ENCODE measurements at places on chromosomes 3 and 15.

- DNase-seq: no peak
These were observed 277.3 kb upstream of the NR2F2 start for GRCh38 chr15:96053031-96053780.

DNA sequence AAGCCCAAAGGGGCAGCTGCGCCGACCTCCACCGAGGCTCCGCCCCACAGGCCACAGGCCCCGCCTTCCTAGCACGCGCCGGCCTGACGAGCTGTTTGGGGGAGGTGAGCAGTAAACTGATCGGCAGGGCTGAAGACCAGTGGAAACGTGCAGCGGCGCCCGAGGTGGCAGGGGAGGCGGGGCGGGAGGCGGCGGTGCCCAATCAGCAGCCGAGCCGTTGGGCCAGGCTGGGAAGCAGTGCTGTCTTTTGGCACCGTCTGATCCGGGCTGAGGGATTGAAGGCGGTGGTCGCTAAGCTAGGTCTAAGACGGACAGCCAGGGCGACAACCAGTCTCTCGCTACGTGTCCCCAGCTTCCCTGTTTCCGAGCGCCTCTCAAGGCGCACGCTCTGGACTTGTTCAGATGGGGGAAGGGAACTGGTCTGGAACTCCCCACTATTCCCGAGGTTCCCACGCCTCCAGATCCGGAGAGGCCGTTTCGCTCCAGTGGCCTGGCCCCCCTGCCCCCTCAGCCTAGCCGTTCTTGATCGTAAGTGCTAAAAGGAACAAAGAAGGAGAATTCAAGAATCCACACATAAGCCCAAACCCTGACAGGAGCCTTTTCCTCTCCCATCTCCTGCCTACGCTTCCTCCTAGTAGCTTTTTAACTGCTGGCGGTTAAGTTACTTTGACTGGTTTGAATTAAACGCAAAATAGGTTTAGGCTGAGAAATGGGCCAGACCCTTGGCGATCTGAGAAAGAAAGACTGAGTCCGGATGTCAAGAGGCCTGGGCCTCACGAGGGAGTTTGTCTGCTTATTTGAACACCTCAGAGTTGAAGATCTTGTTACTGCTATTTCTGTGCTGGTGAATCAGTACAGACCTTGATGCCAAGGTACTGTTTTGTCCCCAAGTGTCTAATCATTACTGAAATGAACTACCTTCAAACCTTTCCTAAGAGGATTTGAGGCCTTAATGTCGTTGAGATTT, at the start of gene FMN1:
Gene FMN1 (minus strand): TSS at position 11 of the 967 bp plus-strand sequence. CDS start 39,800 bp downstream, outside the sequence.
- DNase-seq: peak; percentile 91

GRCh38 chr3:7397097-7397496, 536.2 kb downstream of the GRM7 start:
- no peak for DNase-seq

DNA sequence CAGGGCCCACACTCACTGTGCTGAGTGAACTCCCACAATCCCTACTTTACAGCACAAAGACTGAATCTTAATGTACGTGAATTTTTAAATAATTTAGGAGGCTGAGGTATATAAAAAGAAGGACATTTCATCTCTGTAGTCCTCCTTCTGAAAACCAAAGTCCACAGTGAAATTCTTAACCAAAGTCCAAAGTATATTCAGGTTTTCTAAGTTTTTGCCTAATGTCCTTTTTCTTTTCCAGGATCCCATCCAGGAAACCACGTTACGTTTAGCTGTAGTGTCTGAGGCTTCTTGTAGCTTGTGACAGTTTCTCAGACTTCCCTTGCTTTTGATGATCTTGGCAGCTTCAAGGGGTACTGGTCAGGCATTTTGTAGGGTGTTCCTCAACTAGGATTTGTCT, 44.5 kb downstream of the SCAP start:
- no peak for DNase-seq

- DNase-seq: no peak
These were observed 35.4 kb downstream of the SV2B start for GRCh38 chr15:91135201-91136130.

DNA sequence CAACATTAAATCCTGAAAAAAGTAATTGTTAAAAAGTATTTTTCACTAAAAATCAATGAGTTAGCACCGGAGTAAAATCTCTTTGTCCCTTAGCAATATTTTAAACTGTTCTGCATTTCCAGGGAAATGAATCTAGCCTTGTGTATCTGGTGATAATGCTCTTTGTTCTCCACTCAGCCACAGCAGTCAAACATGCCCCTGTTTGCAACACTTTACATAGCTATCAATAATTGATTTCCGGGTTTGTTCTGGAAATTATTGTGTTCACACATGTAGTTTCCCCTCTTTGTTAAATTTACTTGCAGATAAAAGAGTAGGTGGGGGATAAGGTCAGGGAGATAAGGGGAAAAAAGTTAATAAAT, 3.6 kb upstream of the A4GNT start:
- DNase-seq: no peak

DNA sequence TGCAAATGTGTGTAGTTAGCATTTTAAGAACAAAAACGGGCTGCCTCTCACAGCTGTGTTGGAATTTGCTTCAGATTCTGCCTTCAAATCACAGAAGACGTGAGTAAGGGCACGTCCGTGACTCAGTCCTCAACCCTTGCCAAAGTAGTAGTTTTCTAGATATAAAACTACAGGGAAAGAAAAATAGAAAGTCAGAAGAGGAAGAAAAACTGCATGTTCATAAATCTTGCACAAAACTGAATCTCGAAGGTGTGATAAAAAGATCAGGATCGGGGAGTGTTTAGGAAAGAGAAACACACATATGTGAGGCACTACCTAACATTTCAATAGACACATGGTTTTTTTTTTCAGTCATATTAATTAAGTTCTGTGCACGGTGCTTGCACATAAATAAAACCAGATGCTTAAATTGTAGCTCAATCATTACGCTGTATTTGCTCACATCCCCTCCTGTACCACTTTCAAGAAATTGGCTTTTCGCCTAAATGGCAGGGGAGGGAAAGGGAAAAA, 71.7 kb downstream of the P3H2 start:
- no peak for DNase-seq

- DNase-seq: no peak
These were observed 317 bp upstream of the MESP2 start for GRCh38 chr15:89775815-89776214.

DNA sequence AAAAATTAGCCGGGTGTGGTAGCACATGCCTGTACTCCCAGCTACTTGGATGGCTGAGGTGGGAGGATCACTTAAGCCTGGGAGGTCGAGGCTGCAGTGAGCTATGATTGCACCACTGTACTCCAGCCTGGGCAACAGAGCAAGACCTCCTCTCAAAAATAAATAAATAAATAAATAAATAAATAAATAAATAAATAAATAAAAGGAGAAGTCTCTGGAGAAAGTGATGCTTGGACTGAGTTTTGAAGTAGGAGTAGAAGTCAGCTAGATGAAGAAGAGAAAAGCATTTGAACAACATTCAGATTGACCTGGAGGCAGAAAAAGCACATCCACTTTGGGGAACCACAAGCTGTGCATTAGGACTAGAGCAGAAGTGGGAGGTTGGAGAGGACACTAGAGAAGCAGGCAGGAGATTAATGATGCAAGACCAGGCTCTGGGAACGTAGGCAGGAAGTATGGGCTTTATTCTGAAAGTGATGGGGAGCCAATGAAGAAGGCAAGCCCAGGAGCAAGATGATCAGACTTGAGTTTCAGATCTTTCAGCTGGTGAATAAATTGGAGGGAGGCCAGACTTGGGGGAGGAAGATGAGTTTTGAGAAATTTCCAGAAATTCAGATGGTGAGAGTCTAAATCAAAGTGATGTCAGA, 48.7 kb downstream of the KLHL6 start:
- no peak for DNase-seq

DNA sequence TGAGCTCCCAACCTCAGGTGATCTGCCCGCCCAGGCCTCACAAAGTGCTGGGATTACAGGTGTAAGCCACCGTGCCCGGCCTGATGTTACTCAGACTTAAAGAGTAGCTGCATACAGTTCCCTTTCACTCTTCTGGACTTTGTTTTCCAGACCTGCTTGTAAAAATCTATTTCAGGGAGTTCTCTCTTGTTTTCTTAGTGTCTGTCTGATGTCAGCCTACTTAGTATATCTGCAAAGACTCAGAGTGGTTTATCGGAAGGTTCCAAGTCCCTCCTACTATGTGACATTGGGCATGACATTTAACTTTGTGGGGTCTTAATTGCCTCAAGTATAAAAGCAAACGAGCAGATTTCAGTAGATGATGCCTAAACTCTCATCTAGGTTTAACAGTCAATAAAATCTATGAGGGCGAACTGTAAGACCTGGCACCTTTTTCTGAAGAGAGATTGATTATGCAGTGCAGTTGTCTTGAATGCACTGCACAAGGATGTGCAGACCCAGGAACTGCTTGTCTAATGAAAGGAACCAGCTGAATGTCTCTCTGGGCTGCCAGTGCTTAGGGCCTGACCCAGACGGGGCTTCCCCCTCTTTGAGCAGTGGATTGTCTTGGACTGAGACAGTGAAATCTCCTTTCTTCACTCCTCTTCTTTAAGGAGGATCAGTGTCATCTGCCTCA, 301.4 kb downstream of the PTPRG start:
- DNase-seq: no peak

DNA sequence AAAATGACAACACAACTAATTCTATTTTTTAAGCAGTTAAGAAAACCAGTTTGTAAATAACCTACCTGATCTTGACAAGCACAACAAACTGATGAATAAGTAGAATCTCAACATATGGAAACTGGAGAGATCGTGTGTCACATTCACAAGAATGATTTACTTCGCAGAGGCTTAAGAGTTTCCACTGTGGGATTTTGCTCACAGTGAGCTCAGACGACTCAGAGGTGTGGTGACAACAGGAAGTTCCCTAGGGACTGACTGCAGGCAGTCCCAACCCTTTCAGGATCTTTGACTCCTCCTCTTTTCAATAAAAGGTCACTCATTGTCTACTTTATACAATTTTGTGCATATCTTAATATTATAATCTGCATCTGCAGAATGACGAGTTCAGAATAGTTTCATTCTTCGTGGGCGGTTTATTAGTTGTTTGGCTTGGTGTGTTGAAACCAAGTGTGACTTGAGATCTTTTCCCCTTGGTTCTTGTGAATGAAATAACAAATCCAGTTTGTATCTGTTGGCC, at the start of gene LIPH:
Gene LIPH (minus strand): TSS at position 231 of the 520 bp plus-strand sequence. CDS start 117 bp downstream, at position 114.
- no peak for DNase-seq

DNA sequence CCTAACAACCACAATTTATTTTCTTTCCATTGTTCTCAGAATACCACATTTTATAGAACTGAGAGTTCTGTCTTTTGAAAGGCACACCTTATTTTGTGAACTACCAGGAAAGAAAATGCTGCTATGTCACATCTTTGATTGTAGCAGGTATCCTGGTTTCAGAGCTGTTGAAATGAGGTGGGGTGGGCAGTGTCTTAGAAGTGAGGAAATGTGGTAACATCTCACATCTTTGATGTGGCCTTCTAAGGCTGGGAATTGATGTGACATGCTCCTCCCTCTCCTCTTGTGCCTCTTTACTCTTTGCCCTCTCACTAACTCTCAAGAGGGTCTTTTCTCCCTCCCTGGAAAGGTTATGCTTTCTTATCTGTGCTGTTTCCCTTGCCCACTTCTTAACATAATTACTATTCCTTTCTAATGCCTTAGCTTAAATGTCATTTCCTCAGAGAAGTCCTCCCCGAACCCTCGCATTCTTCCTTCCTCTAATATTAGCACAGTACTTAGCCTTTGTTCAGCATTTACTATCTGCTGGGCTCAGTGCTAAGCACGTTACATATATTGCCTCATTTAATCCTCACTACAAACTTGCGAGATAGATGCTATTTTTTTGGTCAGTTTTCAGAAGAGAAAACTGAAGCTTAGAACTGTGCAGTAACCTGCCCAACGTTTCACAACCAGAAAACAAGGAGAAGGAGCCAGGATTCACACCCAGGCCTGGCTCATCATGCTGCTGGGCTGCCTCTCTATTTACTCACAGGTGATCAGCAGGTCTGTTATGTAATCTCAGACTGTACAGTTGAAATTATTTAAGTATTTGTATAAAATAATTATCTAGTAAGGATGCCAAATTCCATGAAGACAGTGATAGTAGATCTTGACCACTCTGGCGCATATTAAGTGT, 24.0 kb upstream of the SPTSSB start:
- DNase-seq: no peak

- no peak for DNase-seq
These were observed 73.2 kb downstream of the BTLA start for GRCh38 chr3:112425858-112426750.

GRCh38 chr3:63333815-63334214, 55.7 kb downstream of the SYNPR start:
- no peak for DNase-seq

DNA sequence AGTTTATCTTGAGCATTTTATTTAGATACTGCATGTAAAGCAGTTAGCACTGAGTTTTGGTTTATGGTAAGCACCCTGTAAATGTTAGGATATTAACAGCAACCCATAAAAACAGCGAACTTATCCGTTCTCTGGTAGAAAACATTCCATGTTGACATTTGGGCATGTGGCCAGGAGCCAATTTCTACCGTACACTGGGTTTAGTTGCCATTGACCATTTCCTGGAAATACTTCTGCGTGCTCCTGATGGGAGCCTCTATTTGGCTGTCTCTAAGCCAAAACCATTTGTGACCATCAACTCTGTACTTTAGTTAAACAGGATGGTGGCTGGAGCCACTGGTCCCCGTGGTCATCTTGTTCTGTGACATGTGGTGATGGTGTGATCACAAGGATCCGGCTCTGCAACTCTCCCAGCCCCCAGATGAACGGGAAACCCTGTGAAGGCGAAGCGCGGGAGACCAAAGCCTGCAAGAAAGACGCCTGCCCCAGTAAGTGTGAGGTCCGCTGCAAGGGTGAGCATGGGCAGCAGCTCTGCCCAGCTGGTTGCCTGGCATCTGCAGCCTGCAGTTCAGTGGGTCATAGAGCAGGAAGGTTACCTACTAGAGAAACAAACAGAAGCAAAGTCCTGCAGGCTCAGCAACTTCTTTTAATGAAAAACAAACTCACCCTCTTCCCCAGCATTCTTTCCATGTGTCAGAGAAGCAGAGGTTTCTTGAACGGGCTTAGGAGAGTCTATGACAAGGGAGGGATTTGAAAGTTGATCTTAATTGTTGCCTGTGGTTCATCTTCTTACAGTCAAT, 7.1 kb downstream of the THBS1 start:
- no peak for DNase-seq

- DNase-seq: no peak
These were observed 56.2 kb downstream of the QTRT2 start for GRCh38 chr3:114112696-114113095.

DNA sequence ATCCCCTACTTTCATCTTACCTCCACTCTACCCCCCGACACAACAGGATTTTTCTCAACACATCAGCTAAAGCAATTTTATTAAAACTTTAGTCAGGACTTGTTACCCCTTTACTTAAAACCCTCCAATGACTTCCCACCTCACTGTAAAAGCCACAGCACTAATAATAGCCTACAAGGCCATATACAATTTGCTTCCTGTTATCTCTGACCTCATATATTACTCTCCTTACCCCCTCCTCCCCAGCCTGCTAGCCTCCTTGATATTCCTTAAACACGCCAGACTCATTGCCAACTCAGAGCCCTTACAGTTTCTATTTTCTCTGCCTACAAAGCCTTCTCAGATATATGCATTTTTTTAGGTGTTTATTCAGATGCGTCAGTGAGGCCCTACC, 54.4 kb downstream of the DCUN1D1 start:
- DNase-seq: no peak

GRCh38 chr3:36864180-36865053, 80.4 kb downstream of the TRANK1 start:
- DNase-seq: no peak

GRCh38 chr15:52020221-52021085, 1.4 kb downstream of the MAPK6 start:
- DNase-seq: no peak

GRCh38 chr15:66287461-66288057, 5.8 kb upstream of the DIS3L start:
- no peak for DNase-seq

- DNase-seq: no peak
These were observed 3.2 kb downstream of the NEIL1 start for GRCh38 chr15:75349851-75350588.

- DNase-seq: no peak
These were observed 86.5 kb downstream of the PIK3CB start for GRCh38 chr3:138748190-138748589.
